SHP77 treated with DMSO at 0.1 percent for 48 hours (cell line): ENCODE measurements at places on chromosomes 1 and 21.

- no peak for DNase-seq
These were observed 16.8 kb downstream of the MAST2 start for GRCh38 chr1:45820173-45820572.

DNA sequence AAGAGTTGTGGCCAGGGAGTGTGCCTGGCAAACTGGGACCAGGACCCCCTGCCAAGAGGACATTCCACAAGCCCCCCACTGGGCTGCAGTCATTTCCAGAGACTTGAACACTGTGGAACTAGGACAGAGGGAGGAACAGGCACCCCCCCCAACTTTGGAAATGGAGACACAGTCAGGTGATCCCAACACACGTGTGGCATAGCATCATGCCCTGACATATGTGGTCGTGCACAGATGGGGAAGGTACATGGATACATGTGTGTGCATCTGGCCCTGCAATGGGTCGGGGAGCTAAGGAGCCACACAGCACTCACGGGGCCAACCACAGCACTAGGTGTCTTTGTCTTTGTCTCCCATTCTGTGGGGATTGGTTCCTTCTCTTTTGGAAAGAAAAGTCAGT, 6.6 kb upstream of the TFF3 start:
- no peak for DNase-seq

- no peak for DNase-seq
These were observed 51.8 kb downstream of the ST6GALNAC5 start for GRCh38 chr1:76919085-76919484.

- DNase-seq, result no peak
These were observed 57.8 kb upstream of the PGD start for GRCh38 chr1:10340930-10341590.

GRCh38 chr1:230231774-230232145, 164.7 kb downstream of the GALNT2 start:
- no peak for DNase-seq

- no peak for DNase-seq
These were observed 15.6 kb downstream of the ADARB1 start for GRCh38 chr21:45089964-45090363.

DNA sequence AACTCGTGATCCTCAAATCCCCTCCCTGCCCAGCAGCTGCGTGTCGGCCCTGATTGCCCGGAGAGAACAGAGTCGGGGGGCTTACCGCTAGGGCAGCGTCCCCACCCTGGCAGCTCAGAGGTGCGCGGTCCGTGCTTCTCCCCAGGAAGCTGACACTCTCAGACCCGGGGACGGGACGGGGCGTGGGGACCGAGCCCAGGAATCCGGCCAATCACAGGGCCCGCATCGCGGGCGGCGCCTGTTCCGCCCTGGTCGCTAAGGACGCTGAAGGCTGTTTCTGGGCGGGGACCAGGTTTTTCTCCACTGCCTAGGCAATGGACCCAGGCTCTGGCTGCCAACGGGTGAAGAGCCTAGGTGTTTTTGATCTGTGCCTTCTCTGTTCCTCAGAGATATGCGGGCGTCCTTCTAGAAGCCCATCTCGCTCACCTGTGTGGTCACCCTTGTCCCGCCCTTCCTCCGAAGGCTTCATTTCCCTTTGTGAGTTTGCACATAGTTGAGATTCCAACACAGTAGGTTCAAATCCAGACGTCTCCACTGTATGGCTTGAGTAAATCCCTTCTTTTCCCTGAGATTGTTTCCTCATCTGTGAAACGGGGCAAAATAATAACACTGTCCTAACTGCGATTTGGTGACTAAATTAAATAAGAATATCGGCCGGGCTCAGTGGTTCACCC, at the start of gene C1orf87:
C1orf87 (minus strand) TSS at position 166 of the 674 bp plus-strand sequence. CDS start 1,127 bp downstream, outside the sequence.
- no peak for DNase-seq

DNA sequence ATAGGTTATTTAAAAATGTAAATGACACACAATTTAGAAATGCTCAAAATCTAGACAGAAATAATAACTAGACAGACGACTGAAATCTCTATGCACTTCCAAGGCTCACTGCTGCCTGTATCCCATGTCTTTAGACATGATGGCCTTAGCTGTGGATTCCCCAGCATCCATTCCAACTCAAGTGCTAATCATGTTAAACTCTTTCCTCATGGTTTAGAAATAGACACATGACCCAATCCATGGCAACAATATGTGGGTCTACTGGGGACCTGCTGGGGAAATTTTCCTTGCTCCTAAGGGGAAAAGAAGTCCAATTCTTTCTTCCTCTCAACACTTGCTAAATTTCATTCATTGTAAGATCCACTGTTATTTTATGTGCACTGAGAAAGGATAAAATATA, 188.5 kb downstream of the SLC45A1 start:
- DNase-seq, result no peak

GRCh38 chr21:38621132-38621531, 122.9 kb upstream of the ERG start:
- no peak for DNase-seq

DNA sequence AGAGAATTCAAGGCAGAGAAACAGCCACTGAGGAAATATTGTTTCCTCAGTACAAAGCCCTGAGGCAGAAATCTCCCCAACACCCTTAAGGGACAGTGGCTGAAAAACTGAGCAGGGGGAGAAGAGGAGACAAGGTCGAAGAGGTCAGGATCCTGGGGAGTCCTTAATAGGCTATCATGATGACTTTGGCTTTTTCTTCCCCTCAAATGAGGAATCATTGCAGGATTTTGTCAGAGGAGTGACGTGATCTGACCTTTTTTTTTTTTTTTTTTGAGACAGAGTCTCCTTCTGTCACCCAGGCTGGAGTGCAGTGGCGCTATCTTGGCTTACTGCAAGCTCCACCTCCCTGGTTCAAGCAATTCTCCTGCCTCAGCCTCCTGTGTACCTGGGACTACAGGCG, 10.2 kb downstream of the MAP7D1 start:
- DNase-seq, result no peak

GRCh38 chr1:92572520-92572919, 85.8 kb upstream of the GFI1 start:
- no peak for DNase-seq

DNA sequence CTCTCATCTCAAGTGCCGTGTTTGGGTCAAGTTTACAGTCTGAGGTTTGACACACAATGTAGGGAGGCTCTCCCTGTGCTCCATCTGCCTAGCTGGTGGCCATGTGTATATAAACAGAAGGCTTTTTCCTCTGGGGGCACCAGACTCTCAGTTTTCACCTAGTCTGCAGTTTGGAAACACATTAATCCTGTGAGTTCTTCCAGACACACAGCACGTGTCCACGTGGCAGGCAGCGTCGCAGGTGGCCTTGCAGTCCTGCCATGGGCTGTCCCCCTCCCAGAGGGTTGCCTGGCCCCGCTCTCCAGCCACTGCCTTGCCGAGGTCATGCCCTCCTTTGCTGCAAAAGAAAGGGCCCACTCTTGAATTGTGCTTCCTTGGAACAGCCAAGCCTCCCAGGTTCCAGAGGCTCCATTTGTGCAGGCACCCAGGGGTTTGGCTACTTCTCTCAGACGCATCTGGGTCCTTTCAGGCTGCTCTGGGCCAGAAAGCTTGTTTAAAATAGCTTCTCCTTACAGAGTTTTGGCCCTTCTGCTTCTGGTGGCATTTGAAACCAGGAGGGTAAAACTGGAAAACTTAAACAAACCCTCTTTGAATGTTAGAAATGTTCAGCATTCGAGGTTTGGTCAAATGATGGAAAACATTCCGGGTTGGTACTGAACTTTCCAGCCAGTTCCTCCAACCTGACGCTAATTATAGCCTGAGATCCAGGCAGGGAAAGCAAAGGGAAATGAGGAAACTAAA, 4.4 kb upstream of the RUNX1 start:
- no peak for DNase-seq

DNA sequence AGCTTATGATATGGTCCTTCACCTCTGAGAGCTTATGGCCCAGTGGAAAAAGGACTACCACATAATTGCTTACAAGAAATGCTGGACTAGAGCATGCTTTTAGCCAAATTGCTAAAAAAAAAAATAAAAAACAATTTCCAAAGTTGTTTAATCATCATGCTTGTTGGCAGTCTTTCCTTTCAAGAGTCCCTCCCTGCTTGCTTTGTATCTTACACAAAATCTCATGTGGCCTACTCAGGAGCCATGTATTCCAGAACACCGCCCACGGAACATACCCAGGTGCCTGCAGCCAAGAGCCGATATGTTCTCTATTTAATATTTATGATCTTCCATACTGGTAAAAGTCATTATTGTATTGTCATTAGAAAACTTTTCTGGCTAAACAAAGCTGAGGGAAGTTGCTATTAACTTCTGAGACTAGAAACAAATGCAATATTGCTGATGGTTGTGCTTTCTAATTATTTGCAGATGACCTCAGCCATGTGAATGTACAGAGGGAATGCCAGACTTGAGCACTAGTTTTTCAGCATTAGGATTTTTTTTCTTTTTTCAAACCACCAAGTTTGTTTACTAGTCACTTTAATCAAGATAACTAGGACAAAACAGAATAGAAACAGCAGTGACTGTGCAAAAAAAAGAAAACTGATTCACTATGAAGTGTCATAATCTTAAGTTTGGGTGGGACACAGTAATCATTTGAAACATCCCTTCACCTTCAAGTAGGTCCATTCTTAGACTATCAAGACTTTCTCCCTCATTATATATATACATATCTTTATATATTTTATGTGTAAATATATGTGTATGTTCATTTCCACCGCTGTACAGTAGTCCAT, 129.3 kb upstream of the GORAB start:
- no peak for DNase-seq

GRCh38 chr21:17455028-17455353, 57.9 kb upstream of the CXADR start:
- DNase-seq, result no peak

- no peak for DNase-seq
These were observed 727.0 kb upstream of the NEGR1 start for GRCh38 chr1:73009311-73009710.

- DNase-seq, result no peak
These were observed 7.7 kb downstream of the CNIH3 start for GRCh38 chr1:224623743-224624333.

DNA sequence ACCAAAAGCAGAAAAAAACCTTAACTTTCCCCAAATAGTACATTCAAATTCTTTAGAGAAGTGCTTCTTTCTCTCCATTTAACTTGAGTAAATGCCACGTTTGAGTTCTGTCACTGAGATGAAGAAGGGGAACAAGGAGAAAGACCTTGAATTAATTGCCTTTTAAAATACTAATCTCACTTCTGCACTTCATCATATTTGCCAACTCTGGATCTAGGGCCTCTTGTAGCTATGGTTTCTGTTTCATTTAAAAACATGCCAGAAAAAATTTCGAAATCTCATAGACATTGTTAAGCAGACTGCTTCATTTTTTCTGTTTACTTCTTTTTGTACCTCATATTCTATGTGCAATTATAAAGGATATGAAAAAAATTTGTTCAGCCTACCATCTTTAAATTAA, 24.6 kb downstream of the MIXL1 start:
- DNase-seq, result no peak
